ENCODE measurements at places on chromosomes 6 and 20.

DNA sequence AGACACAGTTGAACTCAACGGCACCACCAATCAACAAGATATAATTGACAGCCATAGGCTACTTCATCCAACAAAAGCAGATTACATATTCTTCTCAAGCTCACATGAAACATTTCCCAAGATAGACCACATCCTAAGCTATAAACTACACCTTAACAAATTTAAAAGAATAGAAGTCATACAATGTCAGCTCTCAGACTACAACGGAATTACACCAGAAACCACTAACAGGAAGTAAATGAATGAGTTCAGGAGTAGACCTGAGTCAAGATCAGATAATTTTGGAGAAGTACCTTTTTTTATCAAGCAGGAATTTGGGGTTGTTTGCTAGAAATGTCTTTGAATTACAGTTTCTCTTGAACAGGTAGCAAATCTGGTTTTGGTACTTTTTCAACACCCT lies 237.8 kb downstream of the TBX18 start:
- DNase-seq = no peak

GRCh38 chr6:139883776-139884175 lies 509.3 kb upstream of the CITED2 start:
- DNase-seq = no peak

DNA sequence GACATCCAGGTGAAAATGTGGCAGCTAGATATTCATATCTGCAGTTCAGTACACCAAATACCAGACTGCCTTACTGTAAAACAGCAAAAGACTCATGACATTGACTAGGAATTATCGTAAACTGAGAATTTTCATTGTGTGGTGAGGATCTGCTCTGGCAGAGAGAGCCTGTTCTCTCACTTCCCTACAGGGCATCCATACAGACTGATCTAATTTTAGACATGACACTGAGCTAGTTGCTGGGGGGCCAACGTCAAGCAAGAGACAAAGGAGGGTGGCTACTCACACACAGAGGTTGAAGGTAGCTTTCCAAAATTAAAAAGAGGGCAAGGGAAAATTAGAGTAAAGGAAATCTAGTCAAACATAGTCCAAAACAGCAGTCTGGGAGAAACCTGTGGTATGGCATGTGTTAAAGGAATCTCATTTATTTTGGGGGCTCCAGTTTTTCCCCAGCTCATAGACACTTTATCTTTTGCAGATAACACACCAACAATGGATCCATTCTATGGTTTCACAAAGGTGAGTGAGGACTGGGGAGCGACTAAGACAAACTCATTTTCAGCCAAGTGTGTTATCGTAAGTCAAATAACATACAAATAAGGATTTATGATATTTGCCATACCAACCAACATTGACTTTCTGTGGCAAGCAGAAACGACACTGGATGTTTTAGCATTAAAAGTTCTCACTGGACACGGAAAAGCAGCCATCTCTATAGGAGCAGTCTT lies 36.6 kb upstream of the NHSL1 start:
- DNase-seq = no peak

DNA sequence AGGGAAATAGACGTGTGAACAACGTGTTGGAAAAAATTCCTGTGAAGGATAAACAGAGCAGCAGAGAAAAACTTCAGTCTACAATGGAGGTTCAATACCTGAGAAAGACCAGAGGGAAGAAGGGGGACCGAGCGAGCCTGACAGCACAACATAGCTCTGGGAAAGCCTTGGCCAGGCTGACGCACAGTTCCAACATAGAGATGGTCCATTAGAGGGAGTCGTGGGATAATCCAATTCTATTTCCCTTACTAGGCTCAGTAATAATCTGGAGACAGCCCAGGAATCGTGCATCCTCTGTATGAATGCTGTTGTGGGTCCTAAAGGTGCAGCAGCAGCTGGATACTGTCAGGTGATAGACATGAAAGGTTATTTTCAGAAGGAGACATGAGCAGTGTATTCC lies 370.8 kb upstream of the BTBD3 start:
- no peak for DNase-seq

GRCh38 chr6:16043171-16044135 lies 85.4 kb upstream of the MYLIP start:
- no peak for DNase-seq

- DNase-seq = no peak
Observed at GRCh38 chr20:57960803-57961575, 251.2 kb upstream of the PMEPA1 start.

GRCh38 chr20:42179768-42180167 lies 561.6 kb upstream of the CHD6 start:
- no peak for DNase-seq

DNA sequence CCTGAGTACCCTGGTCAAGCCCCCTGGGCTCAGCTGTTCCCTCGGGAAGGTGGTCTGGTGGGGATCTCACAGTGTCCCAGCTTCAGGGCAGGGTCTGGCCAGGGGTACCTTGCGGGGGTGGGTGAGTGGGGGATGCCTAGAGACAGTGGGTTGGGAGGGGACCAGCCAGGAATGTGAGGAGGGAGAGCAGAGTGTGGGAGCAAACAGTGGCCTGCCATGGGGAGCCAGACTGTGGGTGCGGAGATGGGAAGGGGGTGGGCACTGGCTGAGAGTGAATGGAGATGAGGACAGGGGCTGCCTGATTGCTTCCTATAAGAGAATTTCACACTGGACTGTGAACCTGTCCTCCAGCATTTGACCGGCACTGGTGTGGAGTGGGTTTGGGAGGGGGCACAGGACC lies 95.1 kb downstream of the VEGFA start:
- no peak for DNase-seq

GRCh38 chr6:2659882-2660281 lies 90.8 kb downstream of the MYLK4 start:
- DNase-seq = no peak
